Stimulated activated CD8-positive, alpha-beta memory T cell treated with anti-CD3 and anti-CD28 coated beads, Interleukin-15, amount 100 ng/mL, for 1 hour (primary cell): ENCODE measurements at places on chromosomes 12 and 14.
A peak's percentile ranks its signal among the peaks of the same experiment; 100 is the strongest.

GRCh38 chr14:101932673-101933072 lies 31.7 kb upstream of the DYNC1H1 start:
- no peak for DNase-seq

- DNase-seq, result no peak
These were observed 127.7 kb downstream of the KIF26A start for GRCh38 chr14:104265918-104266630.

- DNase-seq, result no peak
These were observed 46.4 kb downstream of the EMP1 start for GRCh38 chr12:13242936-13243335.

GRCh38 chr14:54659365-54659764 lies 92.4 kb downstream of the SAMD4A start:
- DNase-seq, result no peak

GRCh38 chr14:26527095-26527494 lies 70.7 kb downstream of the NOVA1 start:
- DNase-seq, result no peak

DNA sequence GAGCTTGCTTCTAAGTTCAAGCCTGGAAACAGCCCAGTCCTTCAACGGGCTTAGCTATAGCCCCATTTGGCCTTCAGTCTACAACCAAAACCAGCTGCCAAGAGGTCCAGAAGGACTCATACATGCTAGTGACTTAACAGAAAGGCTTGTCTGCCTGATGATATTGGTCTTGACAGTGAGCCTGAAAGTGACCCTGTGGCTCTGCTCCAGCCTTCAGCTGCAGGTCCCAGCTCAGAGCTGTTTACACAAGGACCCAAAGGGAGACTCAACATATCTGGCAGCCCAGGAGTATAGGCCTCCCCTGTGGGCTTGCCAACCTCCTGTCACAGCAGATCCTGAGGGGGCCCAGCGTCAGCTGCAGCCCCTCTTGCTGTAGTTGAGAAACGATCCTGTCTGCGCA lies 27.5 kb downstream of the COX16 start:
- no peak for DNase-seq

DNA sequence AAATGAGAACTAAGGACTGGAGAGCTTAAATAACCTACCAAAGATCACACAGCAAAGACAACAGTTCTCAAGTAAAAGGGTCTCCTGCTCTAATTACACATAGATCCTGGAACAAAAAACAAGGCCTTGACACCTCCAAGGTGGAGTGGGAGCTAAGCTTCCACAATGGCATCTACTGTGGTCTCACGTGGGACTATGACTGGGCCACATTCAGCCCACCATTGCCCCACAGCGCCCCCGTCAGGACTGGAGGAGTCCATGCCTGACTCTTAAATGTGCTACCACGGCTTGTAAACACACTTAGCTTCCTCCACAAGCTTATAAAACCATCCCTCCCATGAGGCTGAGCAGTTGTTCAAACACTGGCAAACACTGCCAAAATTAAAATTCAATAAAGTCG lies 88.5 kb downstream of the GCH1 start:
- DNase-seq, result no peak

GRCh38 chr14:104180561-104181165 lies 42.3 kb downstream of the KIF26A start:
- DNase-seq, result no peak

- no peak for DNase-seq
These were observed 25.0 kb downstream of the KIF21A start for GRCh38 chr12:39417916-39418315.

- no peak for DNase-seq
These were observed 9.9 kb downstream of the KRT83 start for GRCh38 chr12:52311285-52311648.

GRCh38 chr14:63671987-63672386 lies 30.3 kb upstream of the WDR89 start:
- DNase-seq, result no peak

- DNase-seq, result no peak
These were observed 329.8 kb upstream of the FOXG1 start for GRCh38 chr14:28436821-28437220.

GRCh38 chr14:26404927-26405326 lies 192.9 kb downstream of the NOVA1 start:
- no peak for DNase-seq

DNA sequence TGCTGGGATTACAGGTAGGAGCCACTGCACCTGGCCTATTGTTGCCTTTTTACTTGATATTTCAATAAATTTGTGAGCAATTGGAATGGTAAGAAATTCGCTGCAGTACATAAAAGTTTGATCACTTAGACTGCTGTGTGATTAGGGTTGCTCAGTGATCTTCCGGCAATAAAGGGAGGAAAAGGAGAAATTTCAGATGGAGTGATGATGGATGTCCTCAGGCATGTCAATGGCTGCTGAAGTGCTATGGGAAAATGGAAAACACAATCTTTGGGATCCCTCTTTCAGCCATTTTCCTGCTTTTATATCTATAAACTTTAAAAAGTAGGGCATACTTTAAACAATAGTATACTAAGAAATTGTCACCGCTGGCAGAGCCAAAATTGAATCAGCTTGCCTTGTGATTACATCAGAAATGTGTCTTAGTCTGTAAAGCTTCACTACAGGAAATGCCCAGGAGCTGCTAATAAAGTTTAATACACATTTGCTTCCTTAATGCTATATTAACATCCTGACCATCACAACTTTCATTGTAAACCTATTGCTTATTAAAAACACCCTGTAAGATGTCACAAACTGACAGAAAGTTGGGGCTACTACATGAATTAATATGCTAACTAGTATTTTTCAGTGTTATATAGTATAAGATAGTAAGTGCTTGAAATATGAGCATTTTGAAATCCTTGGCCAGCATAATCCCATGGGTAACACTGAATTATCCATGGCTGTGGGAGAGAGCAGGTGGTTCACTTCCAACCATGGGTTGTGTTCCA lies 13.7 kb upstream of the FBXL14 start:
- no peak for DNase-seq

DNA sequence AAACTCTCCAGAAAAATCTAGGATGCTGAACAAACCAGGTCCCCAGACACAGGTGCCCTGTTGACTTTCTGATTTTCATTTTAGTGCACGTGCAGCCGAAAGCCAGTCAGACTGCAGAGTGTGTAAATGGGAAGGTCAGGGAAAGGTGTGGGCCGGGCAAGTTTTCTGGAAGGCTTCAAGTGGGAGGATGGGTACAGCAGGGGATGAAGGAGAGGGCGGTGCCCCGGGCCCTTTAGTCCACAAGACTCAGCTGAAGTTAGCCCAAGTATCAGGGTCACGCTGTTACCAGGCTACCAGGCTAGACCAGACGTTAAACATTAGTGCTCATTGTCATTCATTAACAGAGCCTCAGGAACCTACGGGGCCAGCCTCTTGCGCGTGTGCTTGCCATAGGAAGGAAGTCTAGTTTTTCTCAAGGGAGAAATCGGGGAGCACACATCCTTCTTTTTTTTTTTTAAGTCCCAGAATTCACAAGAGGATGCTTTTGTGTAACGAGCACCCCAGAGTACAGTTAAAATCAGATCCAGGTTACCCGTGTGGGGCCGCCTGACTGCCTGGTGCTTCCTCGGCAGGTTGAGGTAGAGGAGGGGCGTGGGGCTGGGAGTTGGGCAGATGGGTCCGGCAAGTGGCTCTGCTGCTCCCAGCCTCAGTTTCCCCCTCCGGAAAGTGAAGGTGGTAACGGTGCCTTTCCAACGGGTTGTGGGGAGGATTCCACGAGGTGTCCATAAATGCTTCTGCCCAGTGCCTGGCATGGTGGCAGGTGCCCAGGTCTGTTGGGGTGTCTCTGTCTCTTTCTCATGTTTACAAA lies 19.1 kb downstream of the BCL7A start:
- DNase-seq, result no peak

GRCh38 chr12:67460388-67460787 lies 188.2 kb upstream of the DYRK2 start:
- DNase-seq, result no peak

- DNase-seq, result peak; percentile 4
These were observed 536 bp upstream of the DAAM1 start for GRCh38 chr14:59187802-59188460.

DNA sequence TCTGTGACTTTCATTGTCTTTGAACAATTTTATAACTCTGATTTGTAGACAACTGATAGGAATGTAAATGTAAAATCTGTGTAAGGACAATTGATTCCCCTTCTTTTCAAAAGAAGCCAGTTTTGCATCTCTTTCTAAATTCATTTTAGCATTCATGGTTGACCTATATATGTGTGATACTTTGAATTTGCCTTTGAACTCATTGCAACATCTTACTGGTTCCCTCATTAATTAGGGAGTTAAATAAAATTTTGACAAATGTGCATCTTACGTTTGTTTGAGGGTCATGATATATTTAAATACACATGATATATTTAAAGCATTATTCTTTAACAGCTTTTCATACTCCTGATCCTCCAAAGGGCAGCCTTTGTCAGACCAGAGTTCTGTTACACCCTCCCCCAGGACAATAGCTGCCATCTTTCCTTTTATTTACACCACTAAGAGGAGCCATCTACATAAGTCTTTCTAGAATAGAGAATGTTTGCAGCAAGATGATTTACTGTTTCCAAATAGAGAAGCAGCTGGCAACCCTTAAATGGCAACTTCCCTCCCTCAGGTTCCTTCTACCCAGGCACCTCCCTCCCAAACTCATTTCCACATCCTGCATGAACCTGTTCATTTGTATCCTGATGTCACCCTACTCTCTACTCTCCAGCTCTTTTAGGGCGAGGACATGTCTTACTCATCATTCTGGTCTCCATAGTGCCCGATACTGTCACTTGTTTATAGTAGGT lies 40.2 kb upstream of the APPL2 start:
- DNase-seq, result no peak
